ENCODE measurements at places on chromosomes 1 and 21. TPM values are rescaled to one million over a fixed set of nuclear protein-coding genes. Genes with fewer than 3 reads are reported as not detected.
A peak's percentile ranks its signal among the peaks of the same experiment; 100 is the strongest.

NOS1AP gene
- 19.8 TPM for total RNA-seq

PPIAL4G gene
- 0.08 TPM for total RNA-seq

RNF187 gene
- 153 TPM for total RNA-seq

SPRR2A gene
- not detected for total RNA-seq

MEX3A gene
- total RNA-seq, result 63.9 TPM

PIGR gene
- not detected for total RNA-seq

CAMK2N1 gene
- 0.28 TPM for total RNA-seq

OR2T6 gene
- not detected for total RNA-seq

C8A gene
- total RNA-seq, result not detected

GJA8 gene
- total RNA-seq, result not detected

TMEM269 gene
- 0.38 TPM for total RNA-seq

FCRL4 gene
- total RNA-seq, result not detected

DNA sequence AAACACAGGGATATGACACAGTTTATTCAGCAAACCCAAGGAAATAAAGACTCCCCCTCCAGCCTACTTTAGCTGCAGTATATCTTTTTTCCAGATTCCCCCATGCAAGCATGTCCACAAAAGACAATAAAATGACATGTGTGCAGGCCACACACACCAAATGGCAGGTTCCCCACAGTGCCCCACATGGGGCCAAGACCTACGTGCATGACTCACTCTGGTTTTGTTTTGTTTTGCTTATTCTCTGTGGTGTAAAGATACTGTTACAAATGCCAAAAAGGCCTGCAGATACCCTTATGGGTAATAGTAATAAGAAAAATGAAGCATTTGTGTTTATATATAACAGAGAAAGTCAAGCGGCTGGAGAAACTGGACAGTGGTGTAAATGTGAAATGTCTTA lies 71.6 kb downstream of the RD3 start:
- no peak for DNase-seq

GRCh38 chr1:218775501-218776021 lies 398.1 kb upstream of the LYPLAL1 start:
- DNase-seq, result no peak

DNA sequence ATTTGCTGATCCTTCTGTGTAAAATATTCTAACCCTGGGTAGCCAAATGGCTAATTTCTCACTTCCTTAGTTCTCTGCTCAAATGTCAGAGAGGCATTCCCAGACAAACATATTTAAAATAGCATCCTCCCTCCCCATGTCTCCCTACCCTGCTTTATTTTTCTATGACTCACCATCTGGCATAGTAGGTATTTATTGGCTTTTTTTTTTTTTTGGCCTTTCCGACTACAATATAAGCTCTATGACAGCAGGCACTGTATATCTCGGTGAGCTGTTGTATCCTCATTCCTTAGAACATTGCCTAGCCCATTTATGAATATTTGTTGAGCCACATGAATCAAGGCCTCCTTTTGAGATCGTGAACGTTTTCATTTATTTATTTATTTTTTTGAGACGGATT lies 1.5 kb upstream of the NEK7 start:
- DNase-seq, result no peak

DNA sequence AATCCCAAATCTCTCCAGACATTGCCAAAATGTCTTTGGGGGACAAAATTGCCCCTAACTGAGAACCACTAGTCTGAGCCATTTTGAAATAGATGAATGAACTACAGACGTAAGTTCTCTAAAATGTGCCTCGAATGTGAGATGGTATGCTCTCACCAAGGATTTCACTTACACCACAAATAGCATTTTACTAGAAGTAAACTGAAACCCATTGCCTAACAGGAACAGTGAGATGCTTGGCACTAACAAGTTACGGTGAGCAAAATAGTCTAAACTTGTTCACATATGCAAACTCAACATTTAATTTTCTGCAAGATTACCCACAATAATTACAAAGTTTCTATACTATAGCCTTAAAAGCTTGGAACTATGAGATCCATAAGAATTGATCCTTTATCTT lies 343.6 kb upstream of the ESRRG start:
- DNase-seq, result no peak

- DNase-seq, result no peak
Observed at GRCh38 chr1:100268202-100268601, 2.2 kb downstream of the RTCA start.

GRCh38 chr1:51219022-51219421 lies 17.1 kb upstream of the RNF11 start:
- no peak for DNase-seq

DNA sequence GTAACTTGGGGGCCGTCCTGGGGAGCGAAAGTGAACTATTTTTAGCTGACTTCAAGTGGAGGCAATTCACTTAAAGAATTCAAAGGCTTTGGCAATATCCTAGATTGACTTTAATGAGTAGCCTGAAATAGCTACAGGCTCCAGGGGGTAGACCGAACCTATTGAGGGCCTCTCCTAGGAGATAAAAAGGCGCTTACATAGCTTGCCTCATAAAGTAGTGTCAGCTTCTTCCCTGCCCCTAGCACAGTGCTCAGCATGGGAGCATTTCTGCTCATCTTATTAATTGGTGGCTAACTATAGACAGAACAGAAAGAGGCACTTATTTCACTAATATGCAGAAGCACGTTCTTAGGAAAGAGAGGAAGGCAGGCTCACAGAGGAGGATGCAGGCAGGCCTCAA lies 12.3 kb upstream of the CTNNBIP1 start:
- DNase-seq, result no peak

DNA sequence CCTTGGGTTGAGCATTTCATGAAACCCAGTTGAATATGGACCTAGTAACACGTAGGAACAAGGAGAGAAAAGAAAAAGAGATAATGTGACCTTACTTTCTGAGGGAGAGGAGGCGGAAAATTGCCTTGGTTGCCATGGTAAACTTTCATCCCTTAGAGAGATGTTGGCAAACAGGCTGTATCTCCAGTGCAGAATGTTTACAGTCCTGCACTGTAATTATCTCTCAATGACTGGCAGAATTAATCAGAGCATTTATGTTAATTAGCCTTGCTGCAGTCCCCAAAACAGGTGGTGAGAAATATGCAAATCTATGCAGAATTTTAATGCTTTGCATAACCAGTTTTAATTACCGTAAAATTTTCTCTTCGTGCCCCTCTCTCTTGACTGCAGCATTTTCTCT lies 147.3 kb downstream of the CD247 start:
- DNase-seq, result no peak

DNA sequence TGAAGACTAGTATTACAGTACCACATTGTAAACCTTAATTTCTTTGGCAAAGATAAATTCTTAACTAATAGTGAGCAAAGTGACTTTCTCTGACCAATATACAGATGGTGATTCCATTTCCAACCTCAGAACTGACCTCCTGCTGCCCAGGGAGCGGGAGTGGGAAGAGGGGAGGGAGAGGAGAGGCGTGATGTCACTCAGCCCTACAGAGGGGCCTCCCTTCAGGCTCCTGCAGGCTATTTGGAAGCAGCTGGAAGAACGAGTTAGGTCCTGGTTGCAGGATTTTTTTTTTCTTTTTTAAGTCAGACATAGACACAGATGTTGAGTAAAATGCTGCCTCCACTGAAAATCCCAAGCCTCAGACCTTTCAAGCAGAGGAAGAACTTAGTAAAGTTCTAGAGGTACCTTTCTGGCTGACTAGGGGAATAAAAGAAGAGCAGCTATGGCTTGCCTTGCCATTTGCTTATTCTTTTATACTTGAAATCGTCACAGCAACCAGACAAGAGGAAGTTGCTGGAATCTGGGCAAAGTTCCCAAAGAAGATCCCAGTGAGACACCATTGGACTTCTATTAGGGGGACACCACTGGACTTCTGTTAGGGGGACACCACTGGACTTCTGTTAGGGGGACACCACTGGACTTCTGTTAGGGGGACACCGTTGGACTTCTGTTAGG lies 54.5 kb downstream of the EXO1 start:
- no peak for DNase-seq

DNA sequence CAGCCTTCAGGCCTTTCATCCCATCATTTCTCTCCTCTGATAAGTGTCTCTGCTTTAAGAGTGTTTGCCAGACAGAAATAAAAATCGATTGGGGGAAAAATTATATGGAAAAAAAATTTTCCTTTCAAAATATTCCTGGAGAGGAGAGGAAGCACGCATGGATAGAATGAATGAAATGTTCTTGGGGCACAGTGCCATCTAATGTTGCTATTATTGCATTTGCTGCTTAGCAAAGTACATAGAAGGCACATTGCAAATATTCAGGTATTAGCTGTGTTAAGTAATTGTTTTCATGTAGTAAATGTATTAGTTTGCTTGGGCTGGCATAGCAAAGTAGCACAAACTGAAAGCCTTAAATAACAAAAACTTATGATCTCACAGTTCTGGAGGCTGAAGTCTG lies 18.1 kb downstream of the B3GALT5 start:
- DNase-seq, result no peak

- no peak for DNase-seq
Observed at GRCh38 chr1:156663178-156663577, 14.0 kb downstream of the NES start.

DNA sequence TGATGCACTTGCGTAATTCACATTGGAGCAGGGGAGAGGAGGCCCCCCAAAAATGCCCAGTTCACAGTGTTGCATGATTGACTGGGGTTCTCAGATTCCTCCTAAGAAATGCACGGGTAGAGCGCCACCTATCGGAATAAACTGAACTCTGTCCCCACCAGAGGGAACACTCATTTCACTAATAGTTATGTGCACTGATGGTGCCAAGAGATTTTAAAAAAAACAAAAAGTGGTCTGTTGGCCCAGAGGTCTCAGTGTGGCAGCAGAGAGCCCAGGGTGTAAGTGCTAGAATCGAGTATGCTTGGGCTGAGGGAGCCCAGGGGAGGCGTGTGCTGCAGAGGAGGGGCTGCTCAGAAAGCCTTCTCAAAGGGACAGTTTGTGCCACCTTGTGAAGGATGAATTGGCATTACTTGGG lies 6.9 kb downstream of the PINK1 start:
- DNase-seq, result peak; percentile 59

- no peak for DNase-seq
Observed at GRCh38 chr1:64280001-64280400, 76.6 kb downstream of the UBE2U start.

GRCh38 chr1:216314379-216315095 lies 108.7 kb downstream of the USH2A start:
- no peak for DNase-seq

DNA sequence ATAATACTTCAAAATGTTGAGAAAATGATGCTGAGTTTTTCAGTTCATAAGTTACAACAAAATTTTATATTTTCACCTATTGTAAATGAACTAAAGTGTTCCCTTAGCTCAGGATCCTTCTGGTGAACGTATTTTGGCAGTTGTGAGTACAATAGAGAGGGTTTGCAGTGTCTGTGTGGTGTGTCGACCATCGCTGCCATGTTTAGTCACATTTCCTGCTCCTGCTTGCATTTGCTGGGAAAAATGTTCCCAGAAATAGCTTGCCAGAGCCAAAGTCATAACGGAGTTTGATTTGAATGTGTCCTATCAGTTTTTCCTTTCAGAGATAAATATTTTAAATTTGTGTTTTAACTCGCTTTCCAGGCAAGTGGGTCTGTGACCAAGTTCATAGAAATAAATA lies 117.1 kb upstream of the COL6A1 start:
- DNase-seq, result no peak

GRCh38 chr1:206089341-206089740 lies 27.8 kb downstream of the AVPR1B start:
- no peak for DNase-seq

- DNase-seq, result no peak
Observed at GRCh38 chr1:119918301-119918700, 22.0 kb upstream of the ADAM30 start.

DNA sequence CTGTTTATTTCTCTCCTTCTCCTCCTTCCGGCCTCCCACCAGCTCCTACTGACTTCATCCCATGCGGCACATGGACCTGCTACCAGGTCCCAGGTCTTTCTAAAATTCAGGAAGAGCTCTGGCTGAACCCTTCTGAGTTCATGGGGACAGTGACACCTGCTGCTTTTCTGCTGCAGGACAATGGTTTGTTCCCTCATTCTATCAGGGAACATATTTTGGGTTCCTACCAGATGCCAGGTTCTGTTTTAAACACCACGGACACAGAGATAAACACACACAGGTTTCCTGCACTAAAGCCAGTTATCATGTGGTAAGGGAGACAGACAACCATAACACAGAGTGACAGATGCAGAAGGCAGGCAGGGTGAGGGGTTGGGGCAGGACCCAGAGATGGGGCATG lies 114.0 kb upstream of the RAB4A start:
- peak; percentile 32 for DNase-seq

GRCh38 chr1:22772014-22772413 lies 61.4 kb downstream of the EPHB2 start:
- no peak for DNase-seq

DNA sequence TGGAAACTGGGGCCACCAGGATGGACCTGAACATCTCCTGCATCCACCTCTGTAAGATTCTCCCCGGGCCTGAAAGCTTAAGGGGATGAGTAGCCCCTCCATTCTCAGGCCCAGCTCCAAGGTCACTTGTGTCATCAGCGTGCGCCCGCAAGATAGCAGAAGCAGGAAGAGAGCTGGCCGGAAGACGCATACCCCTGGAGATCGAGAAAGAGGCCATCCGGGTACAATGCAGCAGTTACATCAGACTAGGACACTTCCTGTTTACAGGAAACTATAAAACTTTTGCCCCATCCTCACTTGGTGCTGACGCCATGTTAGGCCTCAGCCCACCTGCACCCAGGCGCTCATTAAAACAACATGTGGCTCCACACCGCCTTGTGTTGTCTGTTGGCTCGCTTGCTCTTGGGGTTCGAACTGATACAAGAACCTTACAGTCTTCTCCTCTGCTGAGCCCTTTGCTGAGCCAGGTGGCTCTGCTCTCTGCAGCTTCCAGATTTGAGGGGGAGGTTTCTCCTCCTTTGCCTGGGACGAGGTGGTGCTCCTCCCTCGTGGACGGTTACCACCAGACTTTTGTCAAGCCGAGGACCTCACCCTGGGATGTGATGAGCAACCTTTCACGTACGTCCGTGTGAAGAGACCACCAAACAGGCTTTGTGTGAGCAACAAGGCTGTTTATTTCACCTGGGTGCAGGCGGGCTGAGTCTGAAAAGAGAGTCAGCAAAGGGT lies 277.5 kb upstream of the C1orf174 start:
- DNase-seq, result no peak

DNA sequence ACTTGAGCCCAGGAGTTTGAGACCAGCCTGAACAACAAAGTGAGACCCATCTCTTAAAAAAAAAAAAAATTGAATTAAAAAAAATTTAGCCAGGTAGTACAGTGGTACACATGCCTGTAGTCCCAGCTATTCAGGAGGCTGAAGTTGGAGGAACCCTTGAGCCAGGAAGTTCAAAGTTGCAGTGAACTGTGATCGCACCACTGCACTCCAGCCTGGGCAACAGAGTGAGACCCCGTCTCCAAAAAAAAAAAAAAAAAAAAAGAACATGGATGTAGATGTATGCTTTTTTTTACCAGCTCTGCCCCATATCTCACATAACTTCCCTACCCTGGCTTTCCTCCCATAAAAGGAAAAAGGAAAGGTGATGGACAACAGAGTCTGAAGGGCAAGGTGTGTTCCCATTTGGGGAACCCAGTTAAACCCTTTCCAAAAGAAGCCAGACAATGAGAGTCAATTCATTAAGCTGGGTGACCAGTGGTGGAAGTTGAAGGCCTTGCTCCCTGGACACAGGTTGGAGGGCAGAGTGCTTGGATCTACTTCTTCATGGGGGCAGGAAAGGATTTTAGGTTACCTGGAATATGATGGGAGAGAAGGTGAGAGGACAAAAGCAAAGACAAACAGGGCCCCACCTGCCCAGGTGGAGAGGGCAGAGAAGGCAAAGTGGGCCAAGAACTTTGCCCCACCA lies 2.9 kb downstream of the KRTCAP2 start:
- no peak for DNase-seq
